ENCODE measurements at places on chromosomes 6 and 20.

DNA sequence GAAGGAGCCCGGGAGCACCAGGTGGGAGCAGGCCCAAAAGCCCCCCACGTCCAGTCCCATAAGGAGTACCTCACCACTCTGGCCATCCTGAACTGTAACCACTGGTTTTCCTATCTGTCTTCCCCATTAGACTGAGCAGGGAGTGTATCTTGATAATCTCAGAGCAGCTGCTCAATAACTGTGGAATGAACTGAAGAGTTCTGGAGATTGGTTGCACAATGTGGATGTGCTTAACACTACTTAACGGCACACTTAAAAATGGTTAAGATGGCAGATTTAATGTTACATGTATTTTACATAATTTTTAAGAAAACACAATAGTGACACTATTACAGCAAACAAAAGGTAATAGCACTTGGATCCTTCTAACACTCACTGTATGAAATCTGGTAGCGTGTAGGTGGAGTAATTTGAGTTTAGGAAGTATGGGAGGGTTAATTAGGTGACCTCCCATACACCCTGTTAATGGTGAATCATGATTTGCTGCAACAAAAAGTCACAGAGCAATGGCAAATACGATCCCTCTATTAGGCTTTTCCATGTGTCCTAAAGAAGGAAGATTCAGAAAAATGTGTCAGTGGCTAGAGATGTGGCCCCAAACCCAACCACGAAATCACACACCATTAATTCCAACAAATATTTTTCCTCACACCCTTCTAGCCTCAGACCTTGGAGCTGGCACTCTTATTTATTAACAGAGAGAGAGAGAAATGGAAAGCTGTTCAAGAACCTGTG is 18.4 kb downstream of the TRAM2 start:
- DNase-seq, result no peak

DNA sequence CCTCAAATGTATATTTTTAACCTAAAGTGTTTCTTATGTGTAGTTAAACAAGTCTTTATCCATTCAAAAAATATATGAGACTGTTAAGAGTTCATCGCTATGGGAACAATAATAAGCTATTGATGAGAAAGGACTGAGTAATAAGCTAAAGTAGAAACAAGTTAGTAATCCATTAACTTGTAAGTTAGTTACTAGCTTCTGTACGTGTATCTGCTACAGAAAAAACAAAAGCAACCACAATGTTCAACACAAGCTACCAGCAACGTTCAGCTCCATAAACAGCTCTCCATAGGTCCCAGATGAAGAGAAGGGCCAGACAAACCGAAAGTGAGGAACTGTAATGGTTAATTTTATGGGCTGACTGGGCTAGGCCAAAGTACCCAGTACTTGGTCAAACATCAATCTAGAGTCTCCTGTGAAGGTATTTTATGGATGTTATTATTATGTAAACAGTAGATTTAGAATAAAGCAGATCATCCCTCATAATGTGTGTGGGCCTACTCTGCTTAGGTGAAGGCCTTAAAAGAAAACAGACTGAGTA is 33.8 kb upstream of the FAM135A start:
- DNase-seq, result no peak

GRCh38 chr6:35400901-35401311 is 51.2 kb upstream of the FANCE start:
- DNase-seq, result no peak

DNA sequence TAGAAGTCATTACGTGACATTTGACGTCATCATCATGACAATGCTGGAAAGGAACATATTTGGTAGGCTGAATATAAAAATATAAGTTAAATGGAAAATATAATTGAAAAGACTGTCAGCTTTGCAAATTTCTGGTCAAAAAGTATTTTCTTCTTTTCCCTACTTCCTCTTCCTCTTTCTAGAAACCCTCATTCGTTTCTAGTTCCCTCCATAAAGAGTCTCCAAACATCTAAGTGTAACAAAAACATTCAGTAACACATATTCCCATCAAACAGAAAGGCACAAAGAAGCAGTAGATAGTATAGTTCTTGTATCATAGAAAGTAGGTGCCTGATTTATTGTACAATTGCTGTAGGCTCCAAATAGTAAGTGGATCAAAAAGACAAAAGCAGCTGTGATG is 150.8 kb upstream of the FAM83B start:
- DNase-seq, result no peak

DNA sequence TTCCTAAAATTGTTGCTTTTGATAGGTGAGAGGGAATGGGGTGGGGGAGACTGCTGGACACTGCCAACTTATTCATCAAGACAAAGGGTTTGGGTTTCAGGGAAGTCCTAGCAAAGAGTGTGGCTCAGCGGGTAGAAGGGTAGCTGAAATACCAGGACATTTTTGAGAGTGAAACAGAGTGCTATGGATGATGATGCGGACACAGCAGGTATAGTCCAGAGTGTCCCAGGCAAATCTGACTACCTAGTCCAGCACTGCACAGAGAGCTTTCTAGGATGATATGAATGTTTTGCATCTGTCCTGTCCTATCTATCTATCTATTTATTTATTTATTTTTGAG is 154.3 kb downstream of the BCAS1 start:
- DNase-seq, result no peak

GRCh38 chr6:16311763-16312162 is 73.4 kb downstream of the GMPR start:
- no peak for DNase-seq

DNA sequence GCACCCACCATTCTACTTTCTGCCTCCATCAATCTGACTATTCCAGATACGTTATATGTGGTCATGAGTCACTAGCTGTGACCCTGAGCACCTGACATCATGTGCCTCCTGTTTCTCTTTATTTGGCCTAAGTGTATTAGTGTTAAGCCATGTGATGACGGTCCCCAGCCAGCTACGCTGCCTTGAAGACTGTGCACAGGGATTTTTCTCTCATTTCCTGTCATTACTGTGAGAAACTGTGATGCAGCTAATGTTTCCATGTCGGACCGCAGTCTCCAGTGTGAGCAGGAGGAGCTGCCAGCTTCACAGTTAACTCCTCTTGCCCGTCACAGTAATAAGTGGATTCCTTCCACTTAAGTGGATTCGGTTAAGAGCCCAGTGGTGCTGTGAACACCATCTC is 9.9 kb upstream of the SPATS1 start:
- no peak for DNase-seq

DNA sequence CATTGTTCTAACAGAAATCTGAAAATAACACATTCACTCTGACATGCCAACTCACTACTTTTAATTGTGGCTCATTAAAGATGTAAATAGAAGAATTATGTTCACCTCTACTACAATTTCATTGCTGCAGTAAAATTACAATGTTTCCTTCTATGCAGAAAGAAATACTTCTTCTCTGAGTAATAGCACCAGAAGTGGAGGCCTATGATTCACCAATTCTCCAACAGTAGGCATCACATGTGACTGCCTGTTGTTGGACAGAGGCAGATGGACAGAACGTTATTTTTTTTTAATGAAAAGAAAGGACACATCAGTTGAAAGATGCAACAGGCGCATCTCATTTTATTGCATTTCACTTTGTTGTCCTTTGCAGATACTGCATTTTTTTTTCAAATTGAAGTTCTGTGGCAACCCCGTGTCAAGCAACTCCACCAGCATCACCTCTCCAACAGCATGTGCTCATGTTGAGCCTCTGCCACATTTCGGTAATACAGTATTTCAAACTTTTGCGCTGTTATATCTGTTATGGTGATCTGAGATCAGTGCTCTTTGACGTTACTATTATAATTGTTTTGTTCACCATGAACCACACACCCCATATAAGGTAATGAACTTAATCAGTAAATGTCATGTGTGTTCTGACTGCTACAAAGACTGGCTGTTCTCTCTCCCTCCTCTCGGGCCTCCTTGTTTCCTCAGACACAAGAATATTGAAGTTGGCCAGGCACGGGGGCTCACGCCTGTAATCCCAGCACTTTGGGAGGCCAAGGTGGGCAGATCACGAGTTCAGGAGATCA is 121.4 kb downstream of the ATXN1 start:
- no peak for DNase-seq

GRCh38 chr6:142867988-142868812 is 76.8 kb downstream of the HIVEP2 start:
- no peak for DNase-seq

DNA sequence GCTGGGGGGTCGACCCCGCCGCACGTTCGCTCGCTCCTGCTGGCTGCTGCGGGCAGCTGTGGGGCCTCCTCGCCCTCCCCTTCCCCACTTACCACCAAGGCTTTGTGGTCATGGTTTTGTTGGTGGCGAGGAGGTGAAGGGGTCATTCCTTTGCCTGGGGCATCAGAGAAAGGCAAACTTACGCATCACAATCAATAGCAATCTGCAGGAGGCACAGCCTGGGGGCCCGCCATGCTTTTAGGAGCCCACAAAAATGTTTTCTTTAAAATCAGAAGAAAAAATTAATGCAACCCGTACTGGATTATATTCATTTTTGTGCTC is 137.0 kb downstream of the IMPG1 start:
- DNase-seq, result no peak

GRCh38 chr6:46299253-46299652 is 128.5 kb upstream of the ENPP5 start:
- no peak for DNase-seq

DNA sequence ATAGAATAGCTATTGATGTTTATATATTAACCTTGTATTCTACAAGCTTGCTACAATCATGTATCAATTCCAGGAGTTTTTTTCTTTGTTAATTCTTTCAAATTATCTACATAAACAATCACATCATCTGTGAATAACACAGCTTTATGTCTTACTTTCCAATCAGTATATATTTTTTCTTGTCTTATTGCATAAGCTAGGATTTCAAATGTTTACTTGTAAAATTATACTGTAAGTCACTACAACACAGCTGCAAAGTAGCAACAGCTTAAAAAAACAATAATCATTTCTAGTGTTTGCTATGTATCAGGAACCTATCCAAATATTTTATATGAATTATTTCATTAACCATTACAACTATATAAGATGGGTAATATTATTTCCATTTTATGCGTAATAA is 270.4 kb downstream of the KIF16B start:
- DNase-seq, result no peak

DNA sequence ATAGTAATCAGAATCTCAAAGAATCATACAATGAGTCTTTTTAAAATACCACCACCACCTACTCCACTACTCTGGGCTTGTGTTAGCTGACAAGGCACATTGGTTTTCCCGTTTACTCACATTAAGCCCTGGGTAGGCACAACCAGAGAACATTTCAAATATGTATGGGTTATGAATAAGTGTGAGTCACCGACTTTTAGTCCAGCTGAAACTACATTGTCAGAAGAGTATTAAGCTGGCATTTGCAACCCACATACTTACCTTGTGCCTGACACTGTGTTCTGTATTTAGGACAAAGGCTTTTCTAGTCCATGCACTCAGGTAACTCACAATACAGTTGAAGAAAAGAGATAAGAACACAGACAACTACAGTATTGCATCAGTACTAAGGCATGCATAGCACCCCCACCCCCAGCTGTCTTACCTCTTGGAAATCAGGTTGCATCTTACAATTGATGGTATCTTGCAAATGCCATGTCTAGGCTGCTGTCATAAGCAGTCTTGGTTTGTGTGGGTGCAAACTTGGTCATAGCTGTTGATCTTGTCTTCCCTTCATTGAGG is 40.3 kb upstream of the AHI1 start:
- peak; percentile 19 for DNase-seq

DNA sequence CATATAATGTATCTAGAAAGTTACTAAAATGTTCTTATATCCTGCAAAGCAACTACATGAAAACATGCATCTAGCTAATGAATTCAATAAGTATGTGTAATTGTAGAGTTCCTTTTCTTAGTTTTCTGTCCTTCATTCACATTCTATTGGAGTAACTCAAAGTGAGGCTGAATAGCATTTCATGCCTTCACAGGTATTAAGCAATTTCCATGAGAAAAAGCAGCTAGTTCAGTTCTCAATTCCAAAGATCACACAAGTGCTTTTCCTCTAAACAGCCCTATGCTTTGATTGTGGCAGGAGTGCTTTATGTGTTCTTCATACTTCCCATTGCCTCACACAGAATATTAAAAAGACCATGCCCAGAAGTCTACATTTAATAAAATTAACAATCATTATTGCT is 274.9 kb downstream of the RFPL4B start:
- DNase-seq, result no peak

DNA sequence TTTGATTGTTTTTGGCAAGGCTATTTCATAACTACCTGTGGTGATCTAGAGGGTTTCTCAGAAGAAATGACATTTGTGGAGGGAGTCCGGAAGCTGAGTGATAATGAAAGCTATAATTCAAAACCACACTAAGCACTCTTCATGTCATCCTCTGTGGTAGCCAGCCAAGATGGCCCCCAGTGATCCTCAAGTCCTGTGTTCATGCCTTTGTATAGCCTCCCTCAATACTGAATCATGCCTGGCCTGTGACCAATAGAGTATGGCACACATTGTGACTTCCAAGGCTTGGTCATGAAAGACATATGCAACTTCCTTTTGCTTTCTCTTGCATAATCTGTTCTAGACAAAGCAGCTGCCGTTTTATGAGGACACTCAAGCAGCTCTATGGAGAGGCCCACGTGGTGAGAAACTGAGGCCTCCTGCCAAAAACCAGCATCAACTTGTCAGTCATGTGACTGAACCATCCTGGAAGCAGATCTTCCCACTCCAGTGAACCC is 12.8 kb upstream of the DNAAF9 start:
- DNase-seq, result peak; percentile 64

DNA sequence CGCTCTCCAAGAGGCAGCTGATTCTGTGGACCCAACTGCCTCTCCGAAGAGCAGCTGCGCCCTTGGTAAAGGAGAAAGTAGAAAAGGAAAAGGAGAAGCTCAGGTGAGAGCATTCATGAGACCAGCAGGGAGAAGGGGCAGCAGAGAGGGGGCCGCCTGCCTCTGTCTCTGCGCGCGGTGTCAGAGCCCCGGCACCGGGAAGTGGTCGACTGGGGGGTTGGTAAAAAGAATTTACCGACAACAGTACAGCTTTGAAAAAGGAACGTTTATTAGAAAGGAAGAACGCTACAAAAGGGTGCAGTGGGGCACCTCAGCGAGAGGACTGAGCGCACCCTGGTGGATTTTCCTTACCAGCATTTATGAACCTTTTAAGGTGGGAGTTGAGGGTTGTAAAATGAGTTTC is 61.9 kb downstream of the GPR6 start:
- peak; percentile 73 for DNase-seq

DNA sequence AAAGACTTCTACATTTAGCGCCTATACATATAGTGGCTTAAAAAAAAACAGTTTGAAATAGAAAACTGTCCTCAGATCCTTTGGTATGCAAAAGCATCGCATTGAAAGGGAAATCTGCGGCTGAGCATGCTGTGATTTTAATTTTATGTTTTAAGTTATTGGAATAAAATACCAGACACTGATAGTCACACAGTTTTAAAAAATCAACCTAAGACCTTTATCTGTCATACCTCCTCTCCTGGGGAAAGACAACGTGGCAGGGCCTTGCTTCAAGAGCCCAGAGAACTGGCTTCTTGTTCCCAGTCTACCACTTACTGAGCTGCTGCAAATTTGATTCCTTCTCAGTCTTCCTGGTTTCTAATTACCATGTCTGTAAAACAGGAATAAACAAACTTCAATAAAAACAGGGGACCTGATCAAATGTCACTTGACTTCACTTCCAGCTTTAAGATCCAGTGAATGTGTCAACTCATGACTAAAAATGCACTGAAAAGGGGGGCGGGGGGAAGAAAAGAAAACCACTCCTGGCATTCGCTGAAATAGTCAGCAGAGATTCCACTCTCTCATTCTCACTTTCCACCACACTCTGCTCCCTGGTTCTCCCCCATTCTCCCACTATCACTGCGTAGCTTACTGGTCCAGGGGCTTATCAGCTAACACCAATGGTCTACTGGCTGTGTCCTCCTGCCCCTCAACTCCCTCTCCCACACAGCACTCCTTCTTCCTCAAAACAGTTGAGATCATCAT is 494.7 kb upstream of the MARCKS start:
- DNase-seq, result no peak

Data from activated naive CD4-positive, alpha-beta T cell treated with anti-CD3 and anti-CD28 coated beads for 36 hours (primary cell).